ENCODE measurements at places on chromosomes 3 and 15.

DNA sequence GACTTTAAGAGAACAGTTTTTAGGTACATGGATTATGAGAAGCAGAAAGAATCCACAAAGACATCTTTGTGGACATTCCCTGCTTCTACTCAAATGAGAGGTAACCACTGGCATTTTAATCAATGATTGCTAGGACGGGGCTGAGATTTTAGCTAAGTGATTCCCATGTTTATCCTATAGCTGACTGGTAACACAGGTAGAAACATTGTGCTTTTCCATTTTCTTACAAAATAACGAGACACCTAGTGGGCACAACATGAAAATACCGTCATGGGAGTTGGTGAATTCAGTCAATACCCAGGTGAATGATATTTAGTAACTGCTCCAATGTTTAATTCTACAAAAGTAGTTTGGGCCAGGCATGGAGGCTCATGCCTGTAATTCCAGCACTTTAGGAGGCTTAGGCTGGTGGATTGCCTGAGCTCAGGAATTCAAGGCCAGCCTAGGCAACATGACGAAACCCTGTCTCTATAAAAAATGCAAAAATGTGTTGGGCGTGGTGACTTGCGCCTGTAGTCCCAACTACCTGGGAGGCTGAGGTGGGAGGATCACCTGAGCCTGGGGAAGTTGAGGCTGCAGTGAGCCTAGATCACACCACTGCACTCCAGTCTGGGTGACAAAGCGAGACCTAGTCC, 37.2 kb upstream of the DENND4A start:
- DNase-seq, result no peak

GRCh38 chr3:169604118-169604517, 59.4 kb downstream of the MECOM start:
- DNase-seq, result no peak

GRCh38 chr15:98735895-98736617, 87.7 kb downstream of the IGF1R start:
- no peak for DNase-seq

DNA sequence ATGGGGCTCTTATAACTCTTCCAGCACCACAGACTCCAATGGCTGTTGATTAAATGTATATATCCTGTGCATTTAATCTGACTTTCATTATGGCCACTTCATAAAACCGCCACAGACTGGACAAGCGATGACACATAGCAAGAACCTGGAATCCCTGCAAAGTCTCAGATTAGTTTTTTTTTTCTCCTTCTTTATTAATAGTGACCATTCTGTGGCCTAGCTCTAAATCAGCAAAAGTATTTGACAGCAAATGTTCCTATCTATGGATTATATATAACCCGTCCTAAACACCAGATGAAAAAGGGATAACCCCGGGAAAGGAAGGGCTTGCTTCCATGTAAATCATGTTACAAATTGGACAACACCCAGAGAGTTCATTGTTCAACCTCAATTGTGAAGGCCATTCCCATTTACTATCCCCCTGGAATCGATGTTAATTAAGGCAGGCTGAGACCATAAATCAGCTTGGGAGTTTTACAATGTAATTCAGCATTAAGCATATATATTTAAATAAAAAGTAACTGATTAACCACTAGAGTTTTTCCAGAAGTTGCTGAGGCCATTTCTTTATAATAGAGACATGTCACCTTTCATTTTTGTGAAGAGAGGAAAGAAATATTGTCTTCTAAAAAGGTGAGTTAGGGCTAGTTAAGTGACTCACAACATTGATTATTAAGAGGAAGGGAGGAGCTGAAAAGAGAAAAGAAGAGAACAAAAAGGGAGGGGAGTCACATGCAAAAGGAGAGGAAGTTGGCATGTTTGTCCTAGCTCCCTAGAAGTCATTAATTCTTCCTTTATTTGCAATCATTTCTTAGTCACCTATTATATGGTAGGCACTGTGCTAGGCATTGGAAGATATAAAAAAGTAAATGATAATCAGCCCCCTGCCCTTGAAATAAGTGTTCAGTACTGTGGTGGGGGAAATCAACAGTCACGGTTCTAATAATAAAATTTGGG, 26.2 kb downstream of the ALDH1A2 start:
- no peak for DNase-seq

DNA sequence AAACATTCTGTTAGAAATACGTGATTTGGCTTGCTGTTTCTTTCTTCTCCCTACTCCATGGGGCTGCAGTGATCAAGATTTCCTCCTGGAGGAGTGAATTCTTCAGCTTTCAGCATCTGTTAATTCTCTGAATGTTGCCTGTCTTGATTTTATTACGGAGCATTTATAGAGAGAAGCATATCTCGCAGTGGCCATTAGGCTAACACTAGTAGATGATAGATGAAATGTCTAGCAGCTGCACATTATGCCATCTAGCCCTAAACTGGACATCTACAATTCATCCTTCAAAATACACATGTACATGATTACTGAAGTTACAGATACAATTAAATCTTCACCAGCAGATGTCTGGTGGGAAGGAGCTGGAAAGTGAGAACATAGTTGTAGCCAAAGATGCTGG, 769.8 kb upstream of the NECTIN3 start:
- no peak for DNase-seq

GRCh38 chr15:85688711-85689110, 106.0 kb downstream of the KLHL25 start:
- DNase-seq, result no peak

- DNase-seq, result no peak
These were observed 141.2 kb upstream of the SLC7A14 start for GRCh38 chr3:170726976-170727661.

GRCh38 chr3:178519701-178520100, 16.5 kb upstream of the KCNMB2 start:
- DNase-seq, result no peak

GRCh38 chr3:95911767-95912166, 902.6 kb upstream of the EPHA6 start:
- DNase-seq, result no peak

- DNase-seq, result no peak
These were observed 689.9 kb downstream of the TUSC7 start for GRCh38 chr3:117399311-117400078.

DNA sequence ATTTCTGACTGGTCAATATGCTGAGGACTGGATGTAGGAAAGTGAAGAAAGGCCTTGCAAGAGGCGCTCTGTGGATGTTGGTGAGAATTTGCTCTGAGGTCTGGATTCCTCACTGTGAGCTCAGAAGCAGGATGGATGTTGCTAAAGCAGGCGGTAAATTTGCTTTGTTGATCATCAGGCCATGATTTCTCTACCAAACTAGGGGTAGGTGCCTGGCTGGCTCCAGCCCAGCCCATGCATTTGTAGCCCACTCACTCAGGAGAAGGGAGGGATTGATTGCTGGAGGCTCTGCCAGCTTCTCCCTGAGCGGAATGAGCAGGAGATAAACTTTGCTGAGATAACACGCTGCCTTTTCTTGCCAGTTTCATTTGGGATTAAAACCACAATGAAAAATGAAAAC, 44.3 kb upstream of the NTRK3 start:
- no peak for DNase-seq

- DNase-seq, result no peak
These were observed 389 bp upstream of the CCNB2 start for GRCh38 chr15:59104602-59104911.

DNA sequence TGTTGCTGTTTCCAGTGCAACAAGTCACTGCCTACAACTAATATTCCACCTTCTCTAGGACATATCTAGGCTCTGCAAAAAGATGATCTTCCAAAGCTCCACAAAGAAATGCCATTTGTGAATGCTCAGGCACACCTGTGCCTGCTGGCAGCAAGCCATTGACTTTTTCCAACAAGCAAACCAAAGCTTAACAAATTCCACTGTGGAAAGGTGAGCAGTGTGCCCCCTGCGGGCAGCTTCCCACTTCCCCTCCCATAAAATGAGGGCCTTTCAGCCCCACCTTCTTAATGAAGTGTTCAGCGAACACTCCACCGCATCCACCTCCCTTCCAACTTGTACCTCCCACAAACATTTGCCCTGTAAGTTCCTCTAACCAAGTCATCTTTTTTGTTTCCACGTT, 157.5 kb upstream of the SLC24A5 start:
- DNase-seq, result no peak

DNA sequence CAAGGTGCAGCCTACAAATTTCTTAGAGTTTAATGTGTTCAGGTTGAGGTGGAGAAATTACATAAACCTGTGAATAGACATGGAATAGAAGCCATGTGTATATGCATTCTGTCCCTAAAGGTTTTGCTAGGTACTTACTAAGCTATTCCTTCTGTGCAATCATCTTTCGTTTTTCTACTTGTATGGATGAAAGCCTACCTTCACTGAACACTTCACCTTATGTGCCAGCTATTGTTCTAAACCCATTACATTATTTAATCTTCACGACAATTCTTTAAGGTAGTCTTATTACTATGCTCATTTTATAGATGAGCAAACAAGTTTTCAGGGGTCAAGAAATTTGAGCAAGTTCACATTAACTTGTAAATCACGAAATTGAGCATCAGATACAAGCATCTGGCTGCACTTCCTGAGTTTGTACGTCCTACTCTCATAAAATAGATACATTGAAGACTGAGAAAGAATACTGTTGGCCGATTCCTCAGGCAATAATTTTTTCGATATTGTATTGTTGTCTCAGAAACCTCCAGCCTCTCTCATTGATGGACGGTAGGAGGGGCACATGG, 635 bp upstream of the RCN2 start:
- no peak for DNase-seq

- no peak for DNase-seq
These were observed 15.3 kb downstream of the DNAJC13 start for GRCh38 chr3:132432639-132433038.

DNA sequence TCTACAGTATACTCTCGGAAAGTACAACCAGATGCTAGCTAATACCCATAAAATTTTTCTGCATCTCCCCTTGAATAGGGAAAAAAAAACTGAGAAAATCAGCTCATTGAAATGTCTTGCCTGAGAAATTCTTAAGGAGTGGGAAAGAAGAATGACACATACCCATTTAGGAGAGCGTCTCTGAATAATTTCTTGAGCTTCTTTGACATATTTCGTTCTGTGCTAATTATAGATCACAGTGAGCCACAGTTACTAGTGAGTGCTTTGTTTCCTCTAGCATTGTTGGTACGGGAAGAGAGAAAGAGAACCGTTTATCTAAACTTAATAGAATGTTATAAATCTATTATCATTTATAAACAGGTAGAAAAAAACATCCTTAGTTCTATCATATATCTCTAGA, 588.4 kb downstream of the UNC13C start:
- DNase-seq, result no peak

GRCh38 chr3:185371306-185372074, 8.6 kb downstream of the MAP3K13 start:
- no peak for DNase-seq

- no peak for DNase-seq
These were observed 18.2 kb upstream of the FNDC3B start for GRCh38 chr3:172021164-172021563.

GRCh38 chr15:39682366-39682765, 100.3 kb downstream of the FSIP1 start:
- DNase-seq, result no peak

- peak; percentile 9 for DNase-seq
These were observed 92.1 kb downstream of the HHLA2 start for GRCh38 chr3:108388136-108389132.

DNA sequence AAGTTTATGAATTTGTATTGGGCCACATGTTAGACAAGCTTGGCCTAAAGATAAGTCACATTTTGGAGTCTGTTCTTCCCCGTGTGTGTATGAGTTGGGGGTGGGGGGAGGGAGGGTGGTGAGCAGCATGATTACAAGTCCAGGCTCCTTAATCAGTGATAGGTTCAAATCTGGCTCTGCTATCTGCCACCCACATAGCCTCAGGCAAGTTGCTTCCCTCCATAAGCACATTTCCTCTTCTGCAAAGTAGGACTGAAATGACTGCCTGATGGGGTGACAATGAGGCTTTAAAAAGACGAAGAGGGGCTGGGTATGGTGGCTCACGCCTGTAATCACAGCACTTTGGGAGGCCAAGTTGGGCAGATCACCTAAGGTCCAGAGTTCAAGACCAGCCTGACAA, 1.1 kb upstream of the SPATA12 start:
- no peak for DNase-seq
